Left ventricle myocardium inferior (tissue), 1 donor: ENCODE measurements at places on chromosomes 12 and 14. TPM values are rescaled to one million over a fixed set of nuclear protein-coding genes. Genes with fewer than 3 reads are reported as not detected.

VASH1 gene
- total RNA-seq: 12.4 TPM

GRCh38 chr12:101876322-101876860, 989 bp upstream of the DRAM1 start:
- no peaks in the 10 kb centered on the region for H3K36me3 ChIP-seq
- H3K27ac ChIP-seq: peak overlapping the region; percentile 95
- no peak for DNase-seq

DNA sequence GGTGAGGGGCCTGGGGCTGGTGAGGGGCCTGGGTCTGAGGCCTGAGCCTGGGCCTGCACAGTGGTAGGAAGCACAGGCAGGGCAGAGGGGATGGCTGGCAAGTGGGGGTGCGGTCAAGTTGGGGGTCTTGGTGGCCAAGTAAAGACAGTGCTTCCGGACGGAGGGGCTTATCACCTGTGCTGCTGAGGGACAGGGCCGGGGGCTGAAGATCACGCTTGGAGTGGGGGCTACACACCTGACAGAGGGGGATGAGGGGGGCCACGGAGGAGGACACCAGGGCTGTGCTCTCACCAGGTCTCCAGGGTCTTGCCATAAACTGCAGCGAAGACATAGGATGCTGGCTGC, 12.2 kb downstream of the TEDC1 start:
- H3K27ac ChIP-seq: no peak overlapping the region
- H3K36me3 ChIP-seq: peaks cover 9% of the 10 kb centered on the region
- no peak for DNase-seq
- H3K27me3 ChIP-seq: peaks cover 12% of the 10 kb centered on the region
- no peak overlapping the region for H3K4me3 ChIP-seq
- no peaks in the 10 kb centered on the region for H3K4me1 ChIP-seq

DNA sequence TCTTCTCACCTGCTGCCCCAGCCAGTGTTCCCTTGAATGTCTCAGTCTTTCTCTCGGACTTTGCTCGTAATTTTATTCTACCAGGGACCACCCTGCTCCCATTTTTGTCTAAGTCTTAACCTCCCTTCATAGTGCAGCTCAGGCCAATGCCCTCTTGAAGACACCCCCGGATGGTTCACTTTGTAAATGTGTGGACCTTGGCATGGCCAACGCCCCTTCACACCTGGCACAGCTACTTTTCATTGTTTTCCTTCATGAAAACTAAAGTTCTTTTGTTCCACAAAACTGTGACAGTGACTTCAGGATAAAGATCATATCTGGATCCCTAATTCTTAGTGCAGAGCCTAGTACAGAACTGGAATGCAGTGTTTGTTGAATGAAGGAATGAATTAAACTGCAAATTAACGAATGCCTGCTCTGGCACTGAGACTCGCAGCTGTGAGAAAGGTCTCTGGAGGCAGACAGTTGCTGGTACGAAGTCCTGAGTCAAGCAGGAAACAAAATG, 3.5 kb upstream of the RNASE4 start:
- peaks cover 51% of the 10 kb centered on the region for H3K4me1 ChIP-seq
- H3K27me3 ChIP-seq: peaks cover 3% of the 10 kb centered on the region
- no peaks in the 10 kb centered on the region for H3K36me3 ChIP-seq
- DNase-seq: no peak
- H3K27ac ChIP-seq: peak overlapping the region; percentile 100

RACGAP1 gene
- 5.4 TPM for total RNA-seq

DNA sequence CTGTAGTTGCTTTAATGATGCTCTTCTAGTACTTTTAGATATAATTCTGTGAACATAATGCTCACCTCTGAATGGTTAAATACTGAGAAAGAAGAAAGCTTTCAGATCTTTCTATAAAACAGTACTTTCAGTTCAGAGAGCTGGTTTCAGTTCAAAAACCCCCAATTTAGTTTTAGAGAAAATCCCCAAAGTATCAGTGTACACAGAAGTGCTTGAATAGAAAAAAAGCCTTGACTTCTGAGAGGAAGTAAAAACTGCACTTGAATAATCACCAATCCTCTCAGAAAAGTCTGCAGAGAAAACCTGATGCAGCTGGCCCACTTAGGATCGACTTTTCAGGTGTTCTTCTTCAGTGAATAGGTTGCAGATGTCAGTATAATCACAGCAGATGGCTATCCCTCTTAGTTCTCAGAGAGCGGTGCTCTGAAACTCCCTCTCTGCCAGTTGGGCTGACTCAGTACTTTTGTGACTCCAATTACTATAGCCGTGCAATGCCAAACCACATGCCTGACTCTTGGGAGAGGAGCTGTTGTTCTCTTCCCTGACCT, 616.3 kb downstream of the LRFN5 start:
- H3K4me3 ChIP-seq: no peak overlapping the region
- H3K4me1 ChIP-seq: peaks cover 5% of the 10 kb centered on the region
- no peak for DNase-seq
- H3K27me3 ChIP-seq: no peaks in the 10 kb centered on the region

GRCh38 chr12:53071591-53072551, 7.3 kb downstream of the SPRYD3 start:
- peaks cover 33% of the 10 kb centered on the region for H3K36me3 ChIP-seq
- peaks cover 82% of the 10 kb centered on the region for H3K4me1 ChIP-seq
- peak overlapping the region; percentile 38 for H3K4me3 ChIP-seq
- peak; percentile 87 for DNase-seq

- peaks cover 11% of the 10 kb centered on the region for H3K4me1 ChIP-seq
- H3K27ac ChIP-seq: no peak overlapping the region
- no peaks in the 10 kb centered on the region for H3K36me3 ChIP-seq
- H3K4me3 ChIP-seq: no peak overlapping the region
- no peak for DNase-seq
These were observed 83.1 kb downstream of the AACS start for GRCh38 chr12:125148316-125148715.

GRCh38 chr12:74689929-74690328, 152.3 kb downstream of the ATXN7L3B start:
- H3K4me1 ChIP-seq: no peaks in the 10 kb centered on the region
- no peaks in the 10 kb centered on the region for H3K36me3 ChIP-seq
- no peaks in the 10 kb centered on the region for H3K27me3 ChIP-seq
- DNase-seq: no peak

DNA sequence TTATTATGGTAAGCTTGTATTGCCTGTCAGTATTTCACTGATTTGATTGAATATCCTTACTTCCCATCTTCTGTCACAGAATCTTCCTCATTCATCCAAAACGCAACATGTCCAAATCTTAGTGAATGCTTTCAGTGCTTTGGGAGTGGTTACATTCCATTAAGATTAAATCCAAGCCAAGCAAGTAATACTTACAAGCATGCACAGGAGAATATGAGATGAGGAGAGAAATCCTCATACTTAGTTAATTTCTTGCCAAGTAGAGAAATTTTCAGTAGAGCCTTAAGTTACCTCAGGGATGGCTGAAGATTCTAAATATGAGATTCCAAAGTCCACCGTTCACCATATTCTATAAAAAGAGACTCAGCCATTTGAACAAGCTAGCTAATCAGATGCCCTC, 316.0 kb downstream of the RAD51B start:
- no peak overlapping the region for H3K27ac ChIP-seq
- peaks cover 26% of the 10 kb centered on the region for H3K4me1 ChIP-seq
- no peaks in the 10 kb centered on the region for H3K36me3 ChIP-seq
- no peak for DNase-seq
- H3K27me3 ChIP-seq: no peaks in the 10 kb centered on the region

- H3K4me1 ChIP-seq: peaks cover 32% of the 10 kb centered on the region
- no peaks in the 10 kb centered on the region for H3K27me3 ChIP-seq
- H3K36me3 ChIP-seq: no peaks in the 10 kb centered on the region
- peak; percentile 71 for DNase-seq
These were observed at the start of gene CDKL1 for GRCh38 chr14:50396631-50397389. CDKL1 (minus strand) TSS chr14:50396881; CDS start chr14:50395868, 1,013 bp downstream.

DNA sequence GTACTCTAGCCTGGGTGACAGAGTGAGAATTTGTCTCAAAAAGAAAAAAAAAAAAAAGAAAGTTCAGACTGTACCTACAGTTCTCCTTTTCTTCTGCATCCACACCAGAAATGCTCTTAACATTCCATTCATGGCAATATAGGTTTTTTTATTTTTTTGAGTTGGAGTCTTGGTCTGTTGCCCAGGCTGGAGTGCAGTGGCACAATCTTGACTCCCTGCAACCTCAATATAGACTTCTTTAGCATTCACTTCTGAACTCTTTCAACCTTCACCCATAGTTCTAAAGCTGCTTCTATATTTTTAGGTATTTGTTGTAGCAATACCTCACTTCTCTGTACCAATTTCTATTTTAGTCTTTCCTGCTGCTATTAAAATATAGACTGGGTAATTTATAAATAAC, 1095.7 kb downstream of the FLRT2 start:
- no peak overlapping the region for H3K27ac ChIP-seq
- no peaks in the 10 kb centered on the region for H3K4me1 ChIP-seq
- no peaks in the 10 kb centered on the region for H3K36me3 ChIP-seq
- H3K4me3 ChIP-seq: no peak overlapping the region

- peak overlapping the region; percentile 9 for H3K4me3 ChIP-seq
- peak overlapping the region; percentile 51 for H3K27ac ChIP-seq
- H3K27me3 ChIP-seq: no peaks in the 10 kb centered on the region
- no peaks in the 10 kb centered on the region for H3K36me3 ChIP-seq
- H3K4me1 ChIP-seq: peaks cover 14% of the 10 kb centered on the region
These were observed 26.8 kb upstream of the DAAM1 start for GRCh38 chr14:59161561-59162175.

GRCh38 chr12:52347016-52347415, 20.3 kb downstream of the KRT85 start:
- H3K4me3 ChIP-seq: no peak overlapping the region
- peaks cover 27% of the 10 kb centered on the region for H3K4me1 ChIP-seq
- no peak overlapping the region for H3K27ac ChIP-seq
- H3K36me3 ChIP-seq: no peaks in the 10 kb centered on the region

GRCh38 chr14:61469781-61470180, 148.4 kb downstream of the PRKCH start:
- H3K36me3 ChIP-seq: no peaks in the 10 kb centered on the region
- H3K27ac ChIP-seq: peak overlapping the region; percentile 90
- no peak for DNase-seq
- H3K27me3 ChIP-seq: no peaks in the 10 kb centered on the region
- peaks cover 92% of the 10 kb centered on the region for H3K4me1 ChIP-seq
- peak overlapping the region; percentile 52 for H3K4me3 ChIP-seq

DNA sequence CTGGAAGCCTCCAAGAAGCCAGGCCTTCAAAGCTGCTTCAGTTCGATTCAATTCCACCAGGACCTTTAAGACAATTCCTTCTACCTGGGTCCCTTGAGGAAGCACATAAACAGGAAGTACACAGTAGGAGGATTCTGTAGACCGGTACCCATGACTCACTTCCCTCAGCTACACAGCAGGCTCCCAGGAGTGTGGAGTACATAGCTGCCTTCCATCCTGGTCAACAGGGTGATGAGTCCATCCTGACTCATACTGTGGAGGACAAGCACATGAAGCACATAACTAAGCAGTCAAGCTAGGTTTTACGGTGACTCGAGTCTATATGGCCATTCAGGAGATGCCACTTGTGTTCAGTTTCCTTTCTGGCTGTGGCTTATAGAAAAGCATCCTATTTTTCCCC, 197.6 kb upstream of the RBM19 start:
- no peak for DNase-seq
- H3K27ac ChIP-seq: no peak overlapping the region
- peaks cover 19% of the 10 kb centered on the region for H3K27me3 ChIP-seq
- H3K4me1 ChIP-seq: peaks cover 4% of the 10 kb centered on the region
- H3K36me3 ChIP-seq: no peaks in the 10 kb centered on the region

DNA sequence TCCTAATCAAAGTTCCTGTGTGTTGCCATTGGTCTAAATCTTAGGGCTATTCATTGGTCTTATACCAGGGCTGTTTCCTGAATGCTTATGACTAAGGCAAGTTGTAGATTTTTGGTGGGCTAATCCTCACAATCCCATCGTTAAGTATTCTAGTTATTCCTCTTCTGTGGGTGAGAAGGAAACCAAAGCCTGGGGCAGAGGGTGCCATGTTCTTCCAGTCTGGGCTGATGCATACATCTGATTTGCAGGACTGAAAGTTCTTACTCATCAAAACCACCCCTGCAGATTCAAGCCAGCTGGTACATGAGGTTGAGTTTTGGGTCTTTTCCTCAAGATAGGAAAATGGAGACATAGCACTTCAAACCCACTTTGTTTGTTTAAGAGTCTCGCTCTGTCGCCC, 25.7 kb downstream of the PPP1CC start:
- no peak overlapping the region for H3K4me3 ChIP-seq
- H3K36me3 ChIP-seq: peaks cover 55% of the 10 kb centered on the region
- H3K27me3 ChIP-seq: no peaks in the 10 kb centered on the region
- DNase-seq: no peak
- no peak overlapping the region for H3K27ac ChIP-seq
